ENCODE measurements at places on chromosomes 1 and 21. TPM values are rescaled to one million over a fixed set of nuclear protein-coding genes. Genes with fewer than 3 reads are reported as not detected.

BTG2 gene
- 186 TPM for total RNA-seq

AMY1B gene
- total RNA-seq, result not detected

BSND gene
- not detected for total RNA-seq

PTPRF gene
- total RNA-seq, result not detected

BACH1 gene
- 62.1 TPM for total RNA-seq

DNM3 gene
- total RNA-seq, result 2.3 TPM

NLRP3 gene
- total RNA-seq, result 3.2 TPM

GRCh38 chr1:248755517-248755916, at the start of gene LYPD8:
LYPD8 (minus strand) TSS chr1:248755759; CDS start chr1:248751081, 4,678 bp downstream.
- H3K36me3 ChIP-seq, result no peaks in the 10 kb centered on the region
- H3K27ac ChIP-seq, result no peak within 1 kb of the TSS
- DNase-seq, result no peak
- peaks cover 4% of the 10 kb centered on the region for H3K4me1 ChIP-seq

GRCh38 chr1:115437196-115437595, 99.1 kb upstream of the NGF start:
- no peak overlapping the region for H3K4me3 ChIP-seq
- H3K36me3 ChIP-seq, result no peaks in the 10 kb centered on the region
- no peak overlapping the region for H3K27ac ChIP-seq

GRCh38 chr1:53982034-53982762, 35.8 kb downstream of the LDLRAD1 start:
- DNase-seq, result no peak
- no peak overlapping the region for H3K4me3 ChIP-seq
- H3K27me3 ChIP-seq, result peaks cover 21% of the 10 kb centered on the region
- no peaks in the 10 kb centered on the region for H3K36me3 ChIP-seq

DNA sequence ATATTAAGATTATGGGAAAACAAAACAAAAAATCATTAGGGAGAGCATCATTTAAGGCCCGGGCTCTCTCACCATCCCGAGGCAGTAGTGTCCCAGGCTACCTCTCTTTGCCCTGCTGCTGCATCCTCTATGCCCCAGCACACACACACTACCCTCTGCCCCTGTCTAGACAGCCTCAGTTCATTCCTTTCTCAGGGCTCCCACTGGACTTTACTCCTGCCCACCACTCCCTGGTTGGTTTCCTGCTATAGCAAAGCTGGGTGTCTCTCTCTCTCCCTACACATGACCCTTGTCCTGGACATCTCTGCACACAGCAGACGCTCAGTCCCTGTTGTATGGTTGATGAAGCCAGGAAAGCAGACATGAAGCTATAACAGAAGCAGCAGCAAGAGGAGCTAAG, 30.7 kb downstream of the GNG12 start:
- no peak overlapping the region for H3K27ac ChIP-seq
- H3K36me3 ChIP-seq, result no peaks in the 10 kb centered on the region
- no peak overlapping the region for H3K4me3 ChIP-seq
- H3K27me3 ChIP-seq, result peaks cover 15% of the 10 kb centered on the region
- no peak for DNase-seq

DNA sequence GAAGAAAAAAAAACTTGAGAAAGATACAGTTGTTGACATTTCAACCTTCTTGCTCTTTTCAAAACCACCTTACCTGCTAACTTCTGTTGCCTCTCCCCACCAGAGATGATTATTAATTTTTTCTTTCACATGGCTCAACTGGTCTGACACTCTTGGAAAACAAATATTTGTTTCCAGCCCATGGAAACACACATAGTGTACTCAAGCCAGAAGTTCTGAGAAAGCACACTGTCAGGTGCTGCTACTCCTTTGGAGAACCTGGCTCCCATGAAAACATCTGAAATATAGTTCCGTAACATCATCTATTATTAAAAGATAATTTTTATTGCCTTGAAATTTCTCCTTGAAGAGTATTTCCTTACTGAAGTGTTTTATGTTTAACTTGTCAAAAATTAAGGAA, 145.0 kb upstream of the C1orf105 start:
- no peak overlapping the region for H3K27ac ChIP-seq
- H3K4me3 ChIP-seq, result no peak overlapping the region
- no peaks in the 10 kb centered on the region for H3K27me3 ChIP-seq
- DNase-seq, result no peak

GRCh38 chr1:1622010-1622787, 6.9 kb downstream of the MIB2 start:
- no peaks in the 10 kb centered on the region for H3K27me3 ChIP-seq
- no peaks in the 10 kb centered on the region for H3K36me3 ChIP-seq
- no peak overlapping the region for H3K27ac ChIP-seq
- DNase-seq, result no peak

DNA sequence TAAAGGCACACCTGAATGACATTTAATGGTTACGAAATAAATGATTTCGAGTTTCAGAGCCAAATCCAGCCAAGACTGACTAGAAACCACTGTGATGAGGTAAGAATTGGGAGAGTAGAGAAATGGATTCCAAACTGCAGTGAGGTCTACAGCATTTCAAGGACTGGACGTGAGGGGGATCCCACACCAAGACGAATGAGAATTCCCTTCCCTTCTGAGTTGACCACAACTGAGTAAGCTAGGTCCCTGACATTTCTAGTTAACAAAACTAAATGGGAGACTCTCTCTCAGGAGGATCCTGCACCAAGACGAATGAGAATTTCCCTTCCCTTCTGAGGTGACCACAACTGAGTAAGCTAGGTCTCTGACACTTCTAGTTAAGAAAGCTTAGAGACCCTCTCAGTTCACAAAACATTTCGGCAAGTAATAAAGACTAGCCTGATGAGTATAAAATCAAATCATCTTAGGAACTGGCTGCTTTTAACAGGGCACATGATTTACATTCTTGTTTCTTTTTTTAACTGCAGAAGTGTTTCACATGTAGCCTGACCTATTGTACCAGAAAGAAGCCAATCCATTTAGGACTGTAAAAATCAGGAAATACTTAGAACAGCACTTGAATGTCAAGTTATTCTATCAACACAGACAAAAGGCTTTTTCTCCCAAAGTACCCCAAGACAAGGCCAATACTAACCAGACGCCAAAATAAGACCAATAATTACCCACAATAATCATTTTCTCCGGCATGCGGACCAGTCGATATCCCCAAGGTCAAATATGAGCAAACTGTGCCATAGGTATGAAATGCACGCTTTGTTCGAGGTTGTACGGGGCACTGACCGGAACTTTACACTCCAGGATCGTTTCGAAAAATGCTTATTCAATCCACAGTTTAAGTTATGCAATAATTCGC, 1.4 kb upstream of the SPATA1 start:
- peak overlapping the region; percentile 99 for H3K4me3 ChIP-seq
- H3K36me3 ChIP-seq, result peaks cover 5% of the 10 kb centered on the region
- no peak for DNase-seq
- H3K4me1 ChIP-seq, result peaks cover 65% of the 10 kb centered on the region

GRCh38 chr1:1422465-1423244, 1.6 kb upstream of the ANKRD65 start:
- no peak overlapping the region for H3K4me3 ChIP-seq
- H3K36me3 ChIP-seq, result no peaks in the 10 kb centered on the region
- H3K4me1 ChIP-seq, result peaks cover 5% of the 10 kb centered on the region
- H3K27ac ChIP-seq, result no peak overlapping the region
- H3K27me3 ChIP-seq, result peaks cover 7% of the 10 kb centered on the region
- DNase-seq, result no peak

DNA sequence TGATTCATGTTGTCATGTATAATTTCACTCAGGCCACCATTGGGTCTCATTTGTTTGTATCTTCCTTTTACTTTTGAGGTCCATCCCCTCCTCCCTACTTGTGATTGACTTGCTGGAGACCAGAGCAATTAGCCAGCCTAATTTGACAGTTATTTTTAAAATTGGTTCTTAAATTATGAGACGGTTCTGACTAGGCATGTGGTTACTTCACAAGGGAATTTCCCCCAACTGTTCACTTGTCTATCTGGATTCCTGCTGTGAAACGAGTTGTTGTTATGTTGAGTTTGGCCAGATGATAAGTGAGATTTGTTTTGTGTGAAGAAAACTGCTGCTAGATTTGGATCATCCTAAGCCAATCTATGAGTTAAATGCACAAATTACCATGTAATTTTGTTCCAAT, 359.1 kb downstream of the BARHL2 start:
- no peak for DNase-seq
- no peaks in the 10 kb centered on the region for H3K36me3 ChIP-seq
- H3K4me1 ChIP-seq, result no peaks in the 10 kb centered on the region
- no peak overlapping the region for H3K4me3 ChIP-seq
- no peak overlapping the region for H3K27ac ChIP-seq

- H3K4me1 ChIP-seq, result no peaks in the 10 kb centered on the region
- no peak overlapping the region for H3K27ac ChIP-seq
- DNase-seq, result no peak
- H3K27me3 ChIP-seq, result peaks cover 13% of the 10 kb centered on the region
These were observed 325.9 kb downstream of the RPS6KC1 start for GRCh38 chr1:213376862-213377372.

GRCh38 chr1:230744382-230744781, 2.8 kb upstream of the CAPN9 start:
- no peak for DNase-seq
- no peaks in the 10 kb centered on the region for H3K36me3 ChIP-seq
- no peak overlapping the region for H3K4me3 ChIP-seq
- H3K27ac ChIP-seq, result no peak overlapping the region

- peak; percentile 36 for DNase-seq
- peaks cover 36% of the 10 kb centered on the region for H3K27me3 ChIP-seq
- H3K27ac ChIP-seq, result no peak within 1 kb of the TSS
- H3K4me1 ChIP-seq, result peaks cover 4% of the 10 kb centered on the region
- H3K4me3 ChIP-seq, result peak within 1 kb of the TSS; percentile 87
- peaks cover 20% of the 10 kb centered on the region for H3K36me3 ChIP-seq
These were observed at the start of gene GNG4 for GRCh38 chr1:235649368-235650163. GNG4 (minus strand) TSS chr1:235649784; CDS start chr1:235583838, 65,946 bp downstream.

DNA sequence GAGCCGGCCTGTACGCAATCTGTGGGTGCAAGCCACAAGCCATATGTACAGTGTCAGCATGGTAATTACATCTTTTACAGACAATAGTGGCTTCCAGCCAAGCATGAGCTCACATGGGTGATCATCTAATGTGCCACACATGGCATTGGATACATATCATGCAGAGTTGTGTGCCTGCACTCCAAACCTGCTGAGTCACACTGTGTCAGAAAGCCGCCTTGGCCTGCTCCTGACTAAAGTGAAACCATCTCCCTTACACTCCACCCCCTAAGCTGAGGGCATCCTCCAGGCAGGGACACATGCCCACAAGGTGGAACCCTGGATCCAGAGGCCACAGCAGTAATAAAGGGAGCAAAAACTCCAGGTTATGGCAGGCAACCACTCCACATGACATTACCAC, 72.5 kb downstream of the KCNT2 start:
- H3K4me3 ChIP-seq, result no peak overlapping the region
- H3K27me3 ChIP-seq, result no peaks in the 10 kb centered on the region
- H3K36me3 ChIP-seq, result no peaks in the 10 kb centered on the region
- H3K27ac ChIP-seq, result no peak overlapping the region

DNA sequence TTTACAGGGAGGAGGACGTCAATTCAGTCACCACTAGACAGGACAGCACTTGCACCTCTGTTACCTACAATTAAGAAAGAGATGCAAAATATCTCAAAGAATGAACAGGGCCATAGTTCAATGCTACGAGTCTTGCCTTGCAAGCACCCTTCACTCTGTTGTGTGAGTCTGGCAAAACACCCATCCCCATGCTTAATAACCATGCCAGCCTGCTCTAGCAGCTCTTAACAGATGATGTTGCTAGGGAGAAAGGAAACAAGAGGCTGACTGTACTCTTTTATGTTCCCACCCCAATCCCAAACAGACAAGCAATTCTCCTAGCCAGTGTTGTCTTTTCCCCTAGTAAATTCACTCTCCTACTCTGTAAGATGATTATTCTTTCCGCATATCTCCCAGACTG, 5.3 kb downstream of the CBR1 start:
- H3K27me3 ChIP-seq, result no peaks in the 10 kb centered on the region
- H3K4me1 ChIP-seq, result peaks cover 70% of the 10 kb centered on the region
- no peak for DNase-seq
- no peak overlapping the region for H3K27ac ChIP-seq
- H3K4me3 ChIP-seq, result no peak overlapping the region

GRCh38 chr1:174408146-174408545, 39.6 kb upstream of the GPR52 start:
- peaks cover 13% of the 10 kb centered on the region for H3K36me3 ChIP-seq
- no peak overlapping the region for H3K27ac ChIP-seq
- DNase-seq, result no peak
- H3K4me1 ChIP-seq, result peaks cover 17% of the 10 kb centered on the region
- no peaks in the 10 kb centered on the region for H3K27me3 ChIP-seq

DNA sequence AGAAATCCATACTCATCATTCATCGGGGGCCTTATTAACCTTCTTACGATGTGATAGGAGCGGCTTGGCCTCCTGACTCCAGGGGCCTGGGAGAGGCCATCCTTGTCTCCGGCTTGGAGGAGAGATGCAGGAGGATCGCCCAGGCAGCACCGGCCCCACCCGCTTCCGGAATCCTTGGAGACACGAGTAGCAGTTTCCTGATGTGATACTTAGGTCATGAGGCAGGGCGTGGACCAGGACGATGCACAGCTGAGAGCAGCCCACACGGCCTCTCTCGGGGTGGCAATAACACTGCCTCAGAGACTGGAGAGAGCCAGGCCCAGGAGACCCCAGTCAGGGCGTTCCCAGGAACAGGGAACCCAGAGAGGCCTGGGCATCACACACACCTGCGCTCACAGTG, 163.6 kb upstream of the ARHGEF16 start:
- H3K4me1 ChIP-seq, result no peaks in the 10 kb centered on the region
- DNase-seq, result no peak
- H3K36me3 ChIP-seq, result no peaks in the 10 kb centered on the region
- H3K4me3 ChIP-seq, result no peak overlapping the region
- H3K27ac ChIP-seq, result no peak overlapping the region

DNA sequence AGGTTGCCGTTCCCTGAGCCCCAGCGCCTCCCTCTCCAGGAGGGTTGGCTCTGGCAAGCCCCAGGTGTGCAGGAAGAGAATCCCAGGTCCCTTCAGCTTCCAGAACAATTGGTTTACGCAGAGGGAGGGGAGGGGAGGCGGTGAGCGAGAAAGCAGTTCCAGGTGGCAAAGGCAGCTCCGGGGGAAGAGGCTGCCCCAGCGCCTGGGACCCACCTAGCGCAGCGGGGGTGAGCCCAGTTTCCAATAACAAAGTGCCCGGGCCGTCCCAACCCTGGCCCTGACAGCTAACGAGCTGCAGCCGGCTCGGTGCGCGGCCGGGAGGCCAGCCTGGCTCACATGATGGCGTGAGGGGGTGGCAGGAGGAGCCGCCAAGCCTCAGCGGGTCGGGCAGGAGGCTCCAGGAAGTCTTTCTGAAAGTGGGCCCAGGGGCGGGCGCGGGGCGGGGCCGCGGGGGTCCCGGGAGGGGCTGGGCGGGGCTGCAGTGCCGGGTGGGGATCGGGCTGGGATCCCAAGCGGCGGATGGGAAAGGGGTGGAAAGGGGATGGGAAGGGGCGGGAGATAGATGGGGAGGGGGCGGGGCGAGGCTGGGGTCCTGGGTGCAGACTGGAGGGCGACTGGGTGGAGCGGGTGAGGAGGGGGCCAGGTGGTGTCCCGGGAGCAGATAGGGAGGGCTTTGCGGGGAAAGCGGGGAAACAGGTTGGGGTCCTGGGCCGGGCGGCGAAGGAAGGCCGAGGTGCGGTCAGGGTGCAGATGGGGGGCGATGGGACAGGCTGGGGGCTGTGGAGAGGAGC, 22.8 kb downstream of the DHRS3 start:
- H3K27me3 ChIP-seq, result no peaks in the 10 kb centered on the region
- peak overlapping the region; percentile 97 for H3K27ac ChIP-seq
- peak; percentile 20 for DNase-seq
- H3K4me1 ChIP-seq, result peaks cover 56% of the 10 kb centered on the region
- H3K4me3 ChIP-seq, result peak overlapping the region; percentile 87
